ENCODE measurements at places on chromosomes 4 and X. TPM values are rescaled to one million over a fixed set of nuclear protein-coding genes. Genes with fewer than 3 reads are reported as not detected.

Gene PABPC5
- total RNA-seq, result 2.5 TPM

Gene GAGE13
- total RNA-seq, result not detected

Gene SERTM2
- 0.19 TPM for total RNA-seq

Gene AFF2
- total RNA-seq, result 0.56 TPM

Gene MAPK10
- total RNA-seq, result 3.3 TPM

Gene MGAT4D
- total RNA-seq, result not detected

Gene CXorf65
- not detected for total RNA-seq

Gene FAM149A
- total RNA-seq, result 2.3 TPM

Gene PGAM4
- total RNA-seq, result not detected

Gene ACE2
- total RNA-seq, result 1.1 TPM

Gene UGT2B11
- total RNA-seq, result not detected

Gene TRIML2
- 0.28 TPM for total RNA-seq

Gene OPRPN
- not detected for total RNA-seq

Gene TMPRSS11F
- not detected for total RNA-seq

Gene CABS1
- not detected for total RNA-seq

Gene EBP
- total RNA-seq, result 23.4 TPM

Gene TIGD4
- total RNA-seq, result 0.28 TPM

Gene DAPP1
- total RNA-seq, result not detected

Gene TSC22D3
- total RNA-seq, result 15.9 TPM

Gene PWWP3B
- total RNA-seq, result 0.28 TPM

Gene CCSER1
- not detected for total RNA-seq

Gene SSX3
- not detected for total RNA-seq

Gene NHS
- total RNA-seq, result 2.3 TPM

Gene PPBP
- total RNA-seq, result not detected

Gene BMP3
- total RNA-seq, result under 0.01 TPM

Gene SUPT20HL2
- total RNA-seq, result not detected

Gene CYTL1
- total RNA-seq, result not detected

Gene ASB12
- total RNA-seq, result not detected

Gene PROM1
- 0.85 TPM for total RNA-seq

Gene NEUROG2
- total RNA-seq, result not detected

Gene ADH1B
- total RNA-seq, result 0.38 TPM

Gene SRPX
- total RNA-seq, result 132 TPM

Gene CXCL11
- total RNA-seq, result not detected

Gene GC
- not detected for total RNA-seq

Gene CXCR3
- total RNA-seq, result not detected

Gene SH2D1A
- not detected for total RNA-seq

Gene ATOH1
- not detected for total RNA-seq

Gene NOX1
- not detected for total RNA-seq

Gene CXCL1
- total RNA-seq, result 80.9 TPM

Gene DMD
- 33.3 TPM for total RNA-seq

Gene ZXDB
- 9.6 TPM for total RNA-seq

Gene EGFL6
- not detected for total RNA-seq

Gene GRIA3
- total RNA-seq, result 5.4 TPM

Gene DMRTC1
- total RNA-seq, result not detected

Gene FRAS1
- 5.4 TPM for total RNA-seq

Gene NPY2R
- not detected for total RNA-seq
